Sigmoid colon (tissue), 7 donors: ENCODE measurements at places on chromosomes 2 and 18. TPM values are rescaled to one million over a fixed set of nuclear protein-coding genes. Genes with fewer than 3 reads are reported as not detected.
A peak's percentile ranks its signal among the peaks of the same experiment; 100 is the strongest.

DNA sequence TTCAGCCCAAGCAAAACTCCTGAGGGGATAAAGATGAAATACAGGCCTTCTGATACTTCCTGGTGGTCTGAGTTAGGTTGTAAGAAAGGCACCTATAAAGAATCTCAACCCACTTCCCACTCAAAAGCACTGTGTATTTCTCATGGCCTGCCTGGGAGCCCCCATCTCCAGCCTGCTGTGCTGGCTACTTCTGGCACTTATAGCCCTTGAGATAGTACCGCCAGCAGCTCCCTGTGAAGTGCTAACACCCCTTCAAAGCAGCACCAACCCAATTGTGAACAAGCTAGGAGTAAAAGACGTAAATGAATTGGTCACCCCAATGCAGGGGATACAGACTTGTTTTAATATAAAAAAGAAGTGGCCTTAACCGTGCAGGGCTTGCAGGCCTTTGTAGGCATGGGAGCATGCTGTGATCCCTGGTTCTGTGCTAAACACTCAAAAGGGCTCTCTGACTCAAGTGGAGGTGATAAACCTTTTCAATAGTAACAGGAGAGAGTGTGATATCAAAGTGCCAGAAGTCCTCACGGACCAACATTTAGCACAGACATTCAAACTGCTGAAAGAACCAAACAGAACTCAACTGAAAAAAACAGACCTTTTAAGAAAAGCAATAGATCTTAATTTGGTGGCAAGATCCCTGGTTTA lies 80.8 kb downstream of the RTN4 start:
- no peak overlapping the region for H3K4me3 ChIP-seq
- no peaks in the 10 kb centered on the region for H3K27me3 ChIP-seq
- H3K27ac ChIP-seq: no peak overlapping the region
- no peaks in the 10 kb centered on the region for H3K36me3 ChIP-seq

DNA sequence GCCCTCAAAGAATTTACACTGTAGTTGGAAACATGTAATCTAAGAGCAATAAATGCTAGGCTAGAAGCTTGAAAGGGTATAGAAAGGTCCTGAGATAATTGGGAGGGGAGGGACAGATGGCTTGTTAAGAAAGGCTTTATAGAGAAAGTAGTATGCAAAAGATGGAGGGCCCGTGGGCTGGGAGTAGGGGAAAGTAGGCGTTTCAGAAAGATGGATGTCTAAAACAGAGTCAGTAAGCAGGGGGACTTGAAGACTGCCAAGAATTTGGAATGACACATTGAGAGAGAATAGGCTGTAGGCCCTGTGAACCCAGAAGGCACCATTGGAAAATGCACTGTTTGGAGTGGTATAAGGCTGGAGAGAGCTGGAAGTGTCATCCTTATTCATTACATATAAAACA lies 822 bp downstream of the PSMG2 start:
- H3K36me3 ChIP-seq: peaks cover 13% of the 10 kb centered on the region
- H3K4me3 ChIP-seq: peak overlapping the region; percentile 86
- peaks cover 34% of the 10 kb centered on the region for H3K4me1 ChIP-seq
- peak overlapping the region; percentile 93 for H3K27ac ChIP-seq

GRCh38 chr18:37572736-37573135 lies 7.1 kb upstream of the CELF4 start:
- H3K36me3 ChIP-seq: no peaks in the 10 kb centered on the region
- no peak for DNase-seq
- no peak overlapping the region for H3K27ac ChIP-seq
- H3K4me1 ChIP-seq: peaks cover 3% of the 10 kb centered on the region
- H3K4me3 ChIP-seq: no peak overlapping the region

- H3K36me3 ChIP-seq: no peaks in the 10 kb centered on the region
- no peaks in the 10 kb centered on the region for H3K4me1 ChIP-seq
- DNase-seq: no peak
Observed at GRCh38 chr2:157160111-157160510, 97.4 kb upstream of the GALNT5 start.

GRCh38 chr2:1942836-1943360 lies 198.6 kb upstream of the PXDN start:
- H3K4me3 ChIP-seq: no peak overlapping the region
- H3K4me1 ChIP-seq: no peaks in the 10 kb centered on the region
- no peaks in the 10 kb centered on the region for H3K36me3 ChIP-seq
- no peak overlapping the region for H3K27ac ChIP-seq
- DNase-seq: peak; percentile 7
- no peaks in the 10 kb centered on the region for H3K27me3 ChIP-seq

DNA sequence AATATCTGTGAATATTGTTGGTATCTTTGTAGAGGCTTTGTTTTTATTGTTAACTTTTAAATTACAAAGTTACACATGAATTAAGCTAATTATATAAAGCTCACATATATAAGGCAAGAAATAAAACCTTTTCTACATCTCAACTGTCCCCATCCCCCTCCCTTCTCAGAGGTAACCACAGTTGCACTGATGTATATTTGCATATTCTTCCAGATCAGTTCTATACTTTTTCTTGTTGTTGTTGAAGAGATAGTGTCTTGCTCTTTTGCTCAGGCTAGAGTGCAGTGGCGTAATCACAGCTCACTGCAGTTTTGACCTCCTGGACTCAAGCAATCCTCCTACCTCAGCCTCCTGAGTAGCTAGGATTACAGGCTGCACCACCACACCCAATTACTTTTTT lies 36.0 kb upstream of the CDC42EP3 start:
- H3K27me3 ChIP-seq: no peaks in the 10 kb centered on the region
- DNase-seq: no peak
- no peaks in the 10 kb centered on the region for H3K36me3 ChIP-seq
- no peak overlapping the region for H3K27ac ChIP-seq
- peaks cover 14% of the 10 kb centered on the region for H3K4me1 ChIP-seq
- H3K4me3 ChIP-seq: no peak overlapping the region

The SERPINB2 gene
- total RNA-seq: not detected

- H3K27ac ChIP-seq: no peak overlapping the region
- H3K36me3 ChIP-seq: no peaks in the 10 kb centered on the region
- no peaks in the 10 kb centered on the region for H3K27me3 ChIP-seq
- no peak overlapping the region for H3K4me3 ChIP-seq
- peaks cover 30% of the 10 kb centered on the region for H3K4me1 ChIP-seq
- DNase-seq: no peak
Observed at GRCh38 chr2:175147186-175147585, 20.8 kb downstream of the ATF2 start.

DNA sequence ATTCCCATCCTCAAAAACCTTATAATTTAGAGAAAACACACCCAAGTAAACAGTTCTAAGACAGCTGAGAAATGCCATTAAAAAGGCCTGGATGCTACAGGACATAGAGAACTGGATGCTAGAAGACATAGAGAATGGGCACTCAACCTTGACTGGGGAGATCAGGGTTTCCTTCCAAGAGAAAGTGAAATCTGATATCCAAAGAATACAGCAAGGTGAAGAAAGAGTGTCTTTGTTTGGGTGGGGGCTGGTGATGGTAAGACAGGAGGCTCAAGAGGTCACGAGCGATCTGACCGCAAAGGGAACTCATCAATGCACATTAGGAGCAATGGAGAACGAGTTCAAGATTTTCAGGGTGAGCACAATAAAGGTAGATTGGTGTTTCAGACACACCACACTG lies 31.6 kb downstream of the EPB41L3 start:
- H3K27me3 ChIP-seq: no peaks in the 10 kb centered on the region
- H3K36me3 ChIP-seq: no peaks in the 10 kb centered on the region
- no peak overlapping the region for H3K27ac ChIP-seq
- DNase-seq: no peak
- no peak overlapping the region for H3K4me3 ChIP-seq
- H3K4me1 ChIP-seq: peaks cover 5% of the 10 kb centered on the region

DNA sequence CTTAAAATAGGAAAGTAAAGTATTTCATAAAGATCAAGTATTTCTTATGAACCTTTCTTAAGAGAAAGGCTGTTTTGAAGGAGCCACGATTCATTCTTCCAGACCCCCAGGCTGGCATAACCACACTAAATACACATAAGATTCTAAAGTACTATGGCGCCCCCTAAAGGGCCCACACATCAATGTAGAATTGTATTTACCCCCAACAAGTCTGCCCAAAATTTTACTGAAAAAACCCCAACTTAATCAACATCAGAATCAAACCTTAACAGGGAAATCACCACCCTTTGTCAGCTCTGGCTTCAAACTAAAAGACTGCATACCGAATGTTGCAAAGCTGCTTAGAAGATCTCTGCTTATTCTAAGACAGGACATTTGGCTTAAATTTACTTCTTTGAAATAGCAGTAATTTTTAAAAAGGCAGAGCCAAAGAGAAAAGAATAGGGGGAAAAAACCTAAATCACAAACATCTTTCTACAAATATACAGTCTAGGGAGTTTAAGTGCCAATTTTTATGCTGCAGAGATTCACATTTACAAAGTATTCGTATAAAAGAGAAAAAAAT lies 20.4 kb upstream of the BCL2 start:
- peaks cover 19% of the 10 kb centered on the region for H3K36me3 ChIP-seq
- H3K4me3 ChIP-seq: no peak overlapping the region
- no peaks in the 10 kb centered on the region for H3K27me3 ChIP-seq
- H3K27ac ChIP-seq: no peak overlapping the region

DNA sequence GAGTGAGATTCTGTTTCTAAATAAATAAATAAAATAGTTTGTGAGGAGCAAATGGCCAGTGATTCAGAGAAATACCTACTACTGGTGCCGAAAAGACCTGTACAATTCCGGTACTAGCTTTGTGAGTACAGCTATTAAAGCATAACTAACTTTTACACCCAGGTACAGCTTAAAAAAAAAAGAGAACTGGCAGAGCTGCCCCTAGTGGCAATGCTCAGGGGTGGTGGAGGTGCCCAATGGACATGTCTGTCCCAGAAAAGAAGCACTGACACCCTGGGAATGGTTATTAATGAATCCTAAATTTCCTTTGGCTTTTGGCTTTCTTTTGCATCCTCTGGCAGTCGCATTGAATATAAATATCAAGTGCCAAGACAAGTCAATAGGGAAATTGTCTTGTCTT lies 87.0 kb downstream of the LIPG start:
- peaks cover 19% of the 10 kb centered on the region for H3K4me1 ChIP-seq
- DNase-seq: no peak
- no peaks in the 10 kb centered on the region for H3K36me3 ChIP-seq
- no peak overlapping the region for H3K4me3 ChIP-seq
- H3K27ac ChIP-seq: peak overlapping the region; percentile 49

- no peaks in the 10 kb centered on the region for H3K36me3 ChIP-seq
- no peaks in the 10 kb centered on the region for H3K4me1 ChIP-seq
- no peak overlapping the region for H3K27ac ChIP-seq
- DNase-seq: no peak
- no peaks in the 10 kb centered on the region for H3K27me3 ChIP-seq
Observed at GRCh38 chr2:109208071-109208950, 79.3 kb downstream of the SH3RF3 start.

DNA sequence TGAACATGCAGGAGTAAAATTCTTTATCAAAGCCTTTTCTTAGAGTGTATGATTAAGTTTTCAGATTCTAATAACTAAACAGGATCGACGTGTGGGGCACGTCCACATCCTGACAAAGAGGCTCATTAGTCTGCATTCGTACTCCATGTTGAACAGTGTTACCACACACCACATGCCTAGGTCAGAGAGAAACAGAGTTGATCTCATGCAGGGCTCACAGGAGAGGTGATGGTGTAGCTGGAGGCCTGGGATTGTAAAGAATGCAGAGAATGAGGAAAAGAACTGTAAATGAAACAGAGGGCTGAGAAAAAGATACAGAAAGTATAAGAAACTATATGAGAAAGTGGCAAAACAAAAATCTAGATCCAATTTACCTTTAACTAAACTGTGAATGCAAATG lies 632.5 kb downstream of the BCL11A start:
- H3K27ac ChIP-seq: no peak overlapping the region
- no peak overlapping the region for H3K4me3 ChIP-seq
- H3K27me3 ChIP-seq: no peaks in the 10 kb centered on the region
- no peaks in the 10 kb centered on the region for H3K36me3 ChIP-seq
- no peaks in the 10 kb centered on the region for H3K4me1 ChIP-seq
- no peak for DNase-seq

- no peaks in the 10 kb centered on the region for H3K27me3 ChIP-seq
- no peak overlapping the region for H3K27ac ChIP-seq
- no peak for DNase-seq
- H3K4me3 ChIP-seq: no peak overlapping the region
- no peaks in the 10 kb centered on the region for H3K4me1 ChIP-seq
Observed at GRCh38 chr2:79862756-79863155, 349.9 kb downstream of the CTNNA2 start.

The FIGN gene
- 2.9 TPM for total RNA-seq

DNA sequence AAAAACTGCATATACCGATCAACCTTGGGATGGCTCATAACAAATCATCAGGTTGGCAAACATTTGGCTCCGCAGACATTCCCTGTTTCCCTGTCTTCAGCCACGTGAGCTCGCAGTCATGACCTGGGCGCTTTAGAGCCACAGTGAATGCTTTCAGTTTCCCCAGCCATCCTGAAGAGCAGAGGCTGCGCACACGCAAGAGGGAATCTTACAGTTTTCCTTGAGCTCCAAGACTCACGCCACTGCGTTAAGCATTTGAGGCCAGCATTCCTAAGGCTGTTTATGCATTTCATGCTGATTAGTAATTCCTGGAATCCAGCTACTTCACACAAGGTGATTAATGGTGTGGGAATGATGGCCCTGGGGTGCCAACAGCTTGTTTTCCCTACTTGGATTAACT lies 95.1 kb downstream of the MTCL1 start:
- H3K4me3 ChIP-seq: no peak overlapping the region
- H3K4me1 ChIP-seq: peaks cover 68% of the 10 kb centered on the region
- H3K27ac ChIP-seq: peak overlapping the region; percentile 80
- DNase-seq: no peak
- H3K27me3 ChIP-seq: no peaks in the 10 kb centered on the region
- H3K36me3 ChIP-seq: peaks cover 8% of the 10 kb centered on the region

- no peaks in the 10 kb centered on the region for H3K27me3 ChIP-seq
- H3K27ac ChIP-seq: no peak overlapping the region
- no peak for DNase-seq
- no peak overlapping the region for H3K4me3 ChIP-seq
Observed at GRCh38 chr18:52228166-52228565, 111.8 kb upstream of the DCC start.

DNA sequence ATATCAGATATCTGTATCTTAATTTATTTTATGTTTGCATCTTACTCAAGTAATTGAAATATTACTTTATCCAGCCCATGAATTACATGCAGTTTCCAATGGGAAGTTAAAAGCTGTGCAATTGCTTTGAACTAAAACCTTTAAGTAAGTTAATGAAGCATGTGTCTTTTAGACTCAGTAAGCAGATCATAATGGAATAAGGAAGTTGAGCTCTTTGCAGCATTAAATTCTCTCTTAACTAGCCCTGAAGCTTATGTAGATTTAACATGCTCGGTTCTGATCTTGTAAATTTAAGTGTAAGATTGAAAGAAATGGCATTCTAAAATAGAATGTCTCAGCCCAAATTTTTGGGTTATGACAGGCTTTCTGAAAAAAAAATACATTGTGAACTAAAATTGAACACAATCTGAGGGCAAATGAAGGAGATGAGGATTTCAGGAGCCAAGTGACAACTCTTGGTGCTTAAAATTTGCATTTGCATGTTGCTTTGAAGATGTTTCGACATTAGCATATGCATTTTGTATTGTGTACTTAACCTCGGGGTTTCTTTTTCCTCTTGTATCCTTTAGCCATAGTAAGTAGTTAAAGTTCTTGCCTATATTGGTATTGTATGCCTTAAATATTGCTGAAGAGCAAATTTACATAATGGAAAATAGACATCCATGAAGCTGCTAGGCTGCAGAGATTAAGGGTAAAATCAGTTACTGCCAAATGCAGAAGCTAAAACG lies 297.8 kb upstream of the KCNJ3 start:
- no peaks in the 10 kb centered on the region for H3K27me3 ChIP-seq
- H3K4me3 ChIP-seq: no peak overlapping the region
- no peaks in the 10 kb centered on the region for H3K4me1 ChIP-seq
